T-helper 17 cell (primary cell): ENCODE measurements at places on chromosomes 12 and 14. TPM values are rescaled to one million over a fixed set of nuclear protein-coding genes. Genes with fewer than 3 reads are reported as not detected.

GRCh38 chr12:97308576-97309198 lies 153.9 kb upstream of the RMST start:
- DNase-seq, result no peak

DNA sequence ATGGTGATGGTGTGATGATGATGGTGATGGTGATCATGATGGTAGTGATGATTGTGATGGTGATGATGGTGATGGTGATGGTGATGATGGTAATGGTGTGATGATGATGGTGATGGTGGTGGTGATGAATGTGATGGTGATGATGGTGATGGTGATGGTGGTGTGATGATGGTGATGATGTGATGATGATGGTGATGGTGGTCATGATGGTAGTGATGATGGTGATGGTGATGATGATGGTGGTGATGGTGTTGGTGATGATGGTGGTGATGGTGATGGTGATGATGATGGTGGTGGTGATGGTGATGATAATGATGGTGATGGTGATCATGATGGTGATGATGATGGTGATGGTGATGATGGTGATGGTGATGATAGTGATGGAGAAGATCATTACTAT lies 120.3 kb downstream of the ZNF664 start:
- no peak for DNase-seq

DNA sequence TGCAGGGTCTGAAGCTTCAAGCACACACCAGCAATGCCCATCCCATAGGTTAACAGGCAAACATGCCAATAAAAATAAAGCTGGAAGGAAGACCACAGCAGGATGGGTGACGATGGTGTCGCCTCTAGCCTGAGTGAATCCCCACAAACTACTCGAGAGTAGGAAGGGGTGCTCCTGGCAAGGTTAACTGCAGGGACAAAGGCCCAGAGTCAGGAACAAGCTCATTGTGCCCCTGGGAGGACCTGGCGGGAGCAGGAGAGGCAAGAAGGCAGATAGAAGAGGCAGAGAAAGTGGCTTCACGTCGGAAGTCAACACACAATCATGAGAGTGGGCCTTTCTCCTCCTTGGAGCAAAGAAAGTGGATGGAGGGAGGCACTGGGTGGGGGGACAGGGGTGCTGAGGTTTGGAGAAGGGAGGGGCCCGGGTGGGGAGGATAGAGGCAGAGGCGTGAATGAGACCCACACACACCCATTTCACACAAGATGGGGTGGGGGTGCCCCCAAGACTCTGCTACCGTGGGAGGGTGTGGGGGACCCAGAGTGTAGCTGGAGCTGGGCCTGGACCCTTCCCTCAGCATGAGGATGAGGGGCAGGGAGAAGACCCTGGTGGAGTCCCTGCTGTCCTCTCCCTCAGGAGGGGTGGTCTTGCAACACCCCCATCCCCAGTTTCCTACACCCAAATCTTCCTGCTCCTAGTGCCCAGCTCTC lies 43.1 kb downstream of the DIO3 start:
- no peak for DNase-seq

The OR6C70 gene
- not detected for total RNA-seq

The ACSS3 gene
- not detected for total RNA-seq

The CACNA1C gene
- total RNA-seq, result 0.02 TPM
